ENCODE measurements at places on chromosomes 12 and 14. TPM values are rescaled to one million over a fixed set of nuclear protein-coding genes. Genes with fewer than 3 reads are reported as not detected.

DNA sequence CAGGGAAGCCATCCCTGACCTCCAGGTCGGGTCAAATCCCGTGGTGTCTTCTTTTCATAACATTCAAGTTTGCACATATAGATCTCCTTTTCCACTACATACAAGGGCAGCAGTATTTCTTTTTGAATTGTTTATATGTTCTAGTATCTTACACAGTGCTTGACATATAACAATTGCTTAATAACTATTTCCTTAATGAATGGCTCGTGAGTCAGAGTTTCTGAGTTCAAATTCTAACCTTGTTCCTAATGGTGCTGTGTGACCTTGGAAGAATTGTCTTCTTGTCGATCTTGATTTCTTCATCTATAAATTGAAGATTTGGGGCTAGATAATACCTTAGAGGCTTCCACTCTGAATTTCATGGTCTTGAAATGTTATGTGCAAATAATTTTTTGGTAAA lies 57.2 kb upstream of the PELI2 start:
- DNase-seq: no peak

The SRRM4 gene
- not detected for polyA plus RNA-seq

The PDZRN4 gene
- not detected for polyA plus RNA-seq

The PTGER2 gene
- 0.23 TPM for polyA plus RNA-seq

GRCh38 chr12:42759622-42760273 lies 170.2 kb upstream of the PRICKLE1 start:
- no peak for DNase-seq

The CLEC9A gene
- polyA plus RNA-seq: not detected

- DNase-seq: no peak
These were observed 14.3 kb upstream of the TMX1 start for GRCh38 chr14:51225751-51226150.

DNA sequence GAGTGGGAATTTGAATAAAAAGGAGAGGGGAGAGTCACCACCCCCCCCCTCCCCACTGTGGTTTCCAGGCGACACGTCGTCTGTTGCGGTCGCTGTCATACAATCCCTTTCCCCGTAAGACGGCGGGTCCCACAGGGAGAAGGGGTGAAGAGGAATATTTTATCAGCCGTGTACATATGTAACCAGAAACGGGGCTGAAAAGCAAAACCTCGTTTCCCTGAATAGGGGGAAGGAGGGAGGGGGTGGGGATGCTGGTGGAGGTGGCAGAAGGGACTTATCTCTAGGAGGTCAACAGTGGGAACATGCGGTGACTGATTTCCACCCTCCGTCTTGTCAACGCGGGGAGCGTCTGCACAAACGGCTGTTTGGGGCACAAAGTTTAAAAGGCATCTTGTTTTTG lies 171.4 kb downstream of the RBM19 start:
- DNase-seq: no peak

DNA sequence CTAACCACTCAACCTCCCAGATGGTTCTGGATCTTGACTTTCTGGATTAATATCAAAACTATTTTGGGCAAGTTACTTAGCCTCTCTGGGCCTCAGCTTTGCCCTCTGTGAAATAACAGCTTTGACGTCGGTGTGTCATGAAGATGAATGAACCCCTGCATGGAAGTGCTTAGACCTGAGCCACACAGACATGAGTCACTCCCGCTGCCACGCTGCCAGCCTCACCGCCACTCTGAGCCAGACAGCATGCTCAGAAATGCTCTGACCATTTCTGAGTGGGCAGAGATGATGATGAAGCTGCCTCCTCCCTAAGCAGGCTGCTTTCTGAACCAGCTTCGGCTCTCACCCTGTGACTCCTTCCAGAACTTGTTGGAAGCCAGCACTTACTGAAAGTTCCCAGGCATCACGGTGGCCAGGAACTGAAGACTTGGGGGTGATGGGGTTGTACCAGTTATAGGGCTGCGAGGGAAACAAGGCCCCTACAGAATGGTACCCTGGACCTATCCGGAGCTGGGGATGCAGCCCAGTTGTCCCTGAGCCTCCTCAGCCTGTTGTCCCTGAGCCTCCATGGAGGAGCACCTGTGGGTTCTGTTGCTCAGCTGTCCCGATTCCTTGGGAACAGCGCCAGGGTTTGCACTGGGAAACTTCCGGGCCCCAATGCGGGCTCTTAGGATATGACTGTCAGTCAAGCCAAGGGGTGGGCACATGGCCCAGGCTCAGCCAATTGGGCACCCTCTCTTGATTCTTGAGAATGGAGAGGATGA lies 2.0 kb upstream of the CCDC197 start:
- no peak for DNase-seq

DNA sequence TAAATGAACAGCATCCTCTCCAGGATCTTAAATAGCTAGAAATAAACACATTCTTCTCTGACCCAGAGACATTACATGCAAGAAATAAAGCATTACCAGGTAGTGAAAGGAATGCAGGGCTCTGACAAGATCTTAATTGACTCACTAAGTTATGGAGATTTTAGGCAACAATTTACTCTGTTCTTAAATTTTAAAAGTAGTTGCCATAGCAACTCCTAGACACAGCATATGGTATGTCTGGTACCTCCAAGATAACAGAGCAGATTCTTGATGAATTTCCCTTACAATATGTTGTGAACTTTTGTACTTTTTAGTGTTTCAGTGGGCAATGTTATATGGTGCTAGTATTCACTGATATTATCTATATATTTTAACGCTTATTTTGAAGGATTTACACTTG lies 76.7 kb upstream of the G2E3 start:
- DNase-seq: no peak

- peak; percentile 60 for DNase-seq
These were observed 6.3 kb downstream of the TNFRSF1A start for GRCh38 chr12:6335451-6336078.

DNA sequence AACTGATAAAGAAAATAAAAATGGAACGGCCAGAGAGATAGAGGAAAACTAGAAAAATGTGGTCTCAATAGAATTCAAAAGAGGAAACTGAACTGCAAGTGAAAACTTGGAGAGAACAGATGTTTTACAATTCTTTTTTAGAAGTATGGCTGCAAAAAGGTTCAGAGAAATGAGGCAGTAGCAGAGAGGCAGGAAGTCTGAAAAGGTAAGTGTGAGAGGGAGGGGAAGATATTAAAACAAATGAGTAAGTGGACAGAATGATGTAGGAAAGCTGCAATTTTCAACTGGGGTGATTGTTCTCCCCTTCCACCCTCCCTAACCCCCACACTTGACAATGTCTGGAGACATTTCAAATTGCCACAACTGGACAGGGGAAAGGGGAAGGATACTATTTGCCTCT lies 12.9 kb downstream of the BTBD7 start:
- no peak for DNase-seq

DNA sequence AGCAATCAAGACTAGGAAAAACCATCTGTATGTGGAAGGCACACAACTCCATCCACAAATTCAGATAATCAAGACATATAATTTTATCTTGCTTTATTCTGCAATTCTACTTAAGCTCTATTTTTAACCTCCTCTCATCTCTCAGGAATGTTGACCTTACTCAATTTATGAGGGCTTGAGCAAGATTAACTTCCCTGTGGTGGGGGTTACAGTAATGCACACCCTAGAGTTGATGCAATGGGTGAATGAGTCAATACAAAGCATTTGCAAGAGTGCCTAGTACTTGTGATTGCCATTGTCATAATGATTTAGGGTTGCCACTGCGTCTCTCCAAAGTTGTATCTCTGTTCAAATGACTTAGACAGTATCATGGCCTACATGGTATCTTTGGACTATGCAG lies 1598.4 kb upstream of the TMEM132C start:
- DNase-seq: no peak

The PAX9 gene
- 0.04 TPM for polyA plus RNA-seq

The ADAM21 gene
- polyA plus RNA-seq: 0.16 TPM

DNA sequence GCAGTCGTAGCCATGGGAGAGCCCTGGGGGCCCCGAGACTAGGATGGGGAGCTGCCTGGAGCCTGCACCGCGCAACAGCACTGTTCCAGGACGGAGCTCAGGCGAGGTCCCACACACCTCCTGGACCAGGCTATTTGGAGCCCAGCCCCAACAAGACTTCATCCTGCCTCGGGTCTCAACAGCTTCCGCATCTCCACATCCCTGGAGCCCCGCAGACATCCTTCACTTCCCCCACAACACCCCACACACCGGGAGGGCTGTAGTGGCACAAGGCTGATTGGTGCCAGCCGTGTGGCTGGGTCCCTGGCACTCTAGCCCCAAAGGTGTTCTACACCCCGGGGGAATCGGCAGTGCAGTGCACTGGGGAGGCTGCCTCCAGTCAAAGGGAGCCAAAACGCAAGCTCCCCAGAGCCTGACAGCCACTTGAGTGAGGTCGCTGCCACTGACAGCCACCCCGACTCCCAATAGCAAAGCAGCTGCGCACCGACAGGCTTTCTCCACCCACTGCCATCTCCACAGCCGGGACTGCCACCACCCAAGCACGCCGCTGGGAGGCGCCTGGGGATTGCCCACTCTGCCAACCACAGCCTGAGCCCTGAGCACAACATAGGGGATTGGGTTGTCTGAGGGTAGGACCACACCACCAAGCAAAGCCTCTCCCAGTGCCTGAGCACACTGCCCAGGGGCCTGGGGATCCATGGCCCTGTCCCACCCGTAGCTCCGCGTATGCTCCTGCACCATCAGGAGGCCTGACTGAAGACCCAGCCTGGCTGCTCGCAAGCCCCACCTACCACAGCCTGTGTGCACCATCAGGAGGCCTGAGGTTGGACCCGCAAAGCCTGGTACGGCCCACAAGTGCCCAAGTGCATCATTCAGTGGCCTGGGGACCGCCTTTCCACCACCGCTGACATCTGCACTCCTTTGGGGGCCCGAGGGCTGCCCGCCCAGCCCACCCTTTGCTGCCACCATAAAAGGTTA lies 13.2 kb upstream of the KLRF1 start:
- DNase-seq: peak; percentile 23

The CDCA3 gene
- polyA plus RNA-seq: 138 TPM

DNA sequence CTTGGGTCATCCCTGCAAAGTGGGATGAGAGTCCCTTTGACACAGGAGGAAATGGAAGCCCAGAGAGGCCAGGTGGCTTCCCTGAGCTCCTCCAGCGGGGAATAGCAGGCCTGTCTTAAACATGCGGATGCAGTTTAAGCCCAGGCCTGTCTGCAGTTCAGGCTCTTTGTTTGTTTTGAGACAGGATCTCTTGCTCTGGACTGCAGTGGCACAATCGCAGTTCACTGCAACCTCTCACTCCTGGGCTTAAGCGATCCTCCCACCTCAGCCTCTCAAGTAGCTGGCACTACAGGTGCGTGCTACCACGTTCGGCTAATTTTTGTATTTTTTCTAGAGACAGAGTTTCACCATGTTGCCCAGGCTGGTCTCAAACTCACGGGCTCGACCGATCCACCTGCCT lies 3.5 kb downstream of the TRPV4 start:
- DNase-seq: no peak

DNA sequence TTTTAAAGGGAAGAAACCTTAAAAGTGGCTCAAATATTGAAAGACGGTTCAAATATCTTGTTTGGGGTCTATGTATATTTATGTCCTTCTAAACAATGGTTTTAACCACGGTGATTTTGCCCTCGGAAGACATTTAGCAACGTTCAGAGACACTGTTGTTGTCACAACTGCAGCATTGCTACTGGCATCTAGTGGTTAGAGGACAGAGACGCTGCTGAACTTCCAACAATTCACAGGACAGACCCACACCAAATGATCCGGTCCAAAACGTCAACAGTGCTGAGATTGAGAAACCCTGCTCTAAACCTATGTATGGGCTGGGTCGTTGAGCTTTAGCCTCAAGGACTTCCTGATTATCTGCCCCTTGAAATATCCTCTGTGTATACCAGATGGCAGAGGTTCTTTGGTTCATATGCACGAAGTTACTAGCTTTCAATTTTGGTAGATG lies 1.7 kb downstream of the ANGEL1 start:
- DNase-seq: no peak

GRCh38 chr12:5723711-5724252 lies 221.3 kb downstream of the ANO2 start:
- no peak for DNase-seq

DNA sequence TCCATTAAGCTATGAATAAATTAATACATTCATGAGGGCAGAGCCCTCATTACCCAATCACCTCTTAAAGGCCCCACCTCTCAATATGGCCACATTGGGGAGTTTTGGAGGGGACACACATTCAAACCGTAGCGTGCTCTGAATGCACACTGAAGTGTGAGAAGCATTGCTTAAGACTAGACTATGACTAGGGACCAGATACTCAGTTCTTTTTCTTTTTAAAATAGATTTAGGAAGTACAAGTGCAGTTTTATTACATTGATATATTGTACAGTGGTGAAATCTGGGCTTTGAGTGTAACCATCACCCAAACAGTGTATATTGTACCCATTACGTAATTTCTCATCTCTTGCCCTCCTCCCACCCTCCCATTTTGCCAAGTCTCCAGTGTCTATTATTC lies 21.0 kb upstream of the JDP2 start:
- no peak for DNase-seq

- no peak for DNase-seq
These were observed 225.5 kb downstream of the EPS8 start for GRCh38 chr12:15563663-15564062.

GRCh38 chr12:905261-906031 lies 44.0 kb downstream of the RAD52 start:
- DNase-seq: no peak

The SERPINA9 gene
- not detected for polyA plus RNA-seq

DNA sequence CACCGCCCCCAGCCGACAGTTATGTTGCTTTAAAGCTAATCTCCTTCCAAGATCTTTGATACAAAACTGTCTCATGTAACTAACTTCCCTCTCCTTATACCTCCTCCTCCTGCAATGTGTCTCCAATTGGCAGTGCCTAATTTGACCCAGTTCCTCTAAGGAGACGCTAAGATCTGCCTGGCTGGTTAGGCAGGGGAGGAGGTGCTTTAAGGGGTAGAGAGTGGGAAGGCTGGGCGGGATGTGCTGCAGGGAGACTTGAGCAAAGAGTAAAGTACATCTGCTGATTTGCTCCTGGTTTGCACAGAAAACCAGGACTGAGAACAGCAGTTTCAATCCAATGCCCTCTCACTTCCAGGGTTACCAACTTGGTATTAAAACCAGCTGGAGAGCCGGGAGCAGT lies 7.4 kb upstream of the IKZF4 start:
- DNase-seq: no peak

DNA sequence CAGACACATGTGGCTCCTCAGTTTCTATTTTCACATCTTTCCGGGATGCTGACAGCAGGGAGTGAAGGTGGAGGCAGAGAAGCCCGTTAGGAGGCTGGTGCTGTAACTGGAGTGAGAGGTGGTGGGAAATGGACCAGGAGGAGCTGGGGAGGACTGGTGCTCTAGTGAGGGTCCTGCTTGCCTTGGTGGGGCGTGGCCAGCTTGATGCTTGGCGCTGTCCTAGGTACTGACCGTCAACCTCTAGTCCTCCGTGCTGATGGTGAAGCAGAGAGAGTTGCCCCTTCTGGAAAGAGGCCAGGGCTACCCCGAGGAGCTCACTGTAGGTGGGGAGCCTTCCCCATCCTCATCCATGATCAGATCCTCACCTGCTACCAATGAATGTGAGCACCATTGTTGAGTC lies 1.4 kb downstream of the TRMT61A start:
- DNase-seq: no peak

The TCL1B gene
- not detected for polyA plus RNA-seq

The C3AR1 gene
- polyA plus RNA-seq: 0.08 TPM

GRCh38 chr12:7142809-7143465 lies 12.8 kb downstream of the CLSTN3 start:
- no peak for DNase-seq
